GM23248 (cell line): ENCODE measurements at places on chromosomes 3 and 15. TPM values are rescaled to one million over a fixed set of nuclear protein-coding genes. Genes with fewer than 3 reads are reported as not detected.

The CCR8 gene
- not detected in 2 replicates for total RNA-seq

The EPHA3 gene
- under 0.01 TPM in 1 of 2 replicates, not detected in the other for total RNA-seq

The RTP1 gene
- not detected in 2 replicates for total RNA-seq

The GOLGA8O gene
- not detected in 2 replicates for total RNA-seq

The FRMD4B gene
- total RNA-seq = not detected in 2 replicates

The CADM2 gene
- not detected in 2 replicates for total RNA-seq

The ZNF620 gene
- 0.32 and 0.63 TPM in 2 replicates for total RNA-seq

The IL1RAP gene
- 25.9 and 32.3 TPM in 2 replicates for total RNA-seq

The TMCO5A gene
- total RNA-seq = not detected in 2 replicates

The ZPLD1 gene
- 0.22 TPM in 1 of 2 replicates, not detected in the other for total RNA-seq

- peak; percentile 56 for DNase-seq
Measured at GRCh38 chr15:64224511-64224910, 61.7 kb upstream of the PPIB start.

GRCh38 chr3:69142090-69142489 lies 19.7 kb upstream of the LMOD3 start:
- DNase-seq = no peak

- no peak for DNase-seq
Measured at GRCh38 chr3:141020143-141020830, 30.9 kb upstream of the SPSB4 start.

GRCh38 chr3:186254676-186255650 lies 107.1 kb downstream of the DGKG start:
- no peak for DNase-seq

- DNase-seq = no peak
Measured at GRCh38 chr3:57545636-57546268, 1.6 kb upstream of the DNAH12 start.

DNA sequence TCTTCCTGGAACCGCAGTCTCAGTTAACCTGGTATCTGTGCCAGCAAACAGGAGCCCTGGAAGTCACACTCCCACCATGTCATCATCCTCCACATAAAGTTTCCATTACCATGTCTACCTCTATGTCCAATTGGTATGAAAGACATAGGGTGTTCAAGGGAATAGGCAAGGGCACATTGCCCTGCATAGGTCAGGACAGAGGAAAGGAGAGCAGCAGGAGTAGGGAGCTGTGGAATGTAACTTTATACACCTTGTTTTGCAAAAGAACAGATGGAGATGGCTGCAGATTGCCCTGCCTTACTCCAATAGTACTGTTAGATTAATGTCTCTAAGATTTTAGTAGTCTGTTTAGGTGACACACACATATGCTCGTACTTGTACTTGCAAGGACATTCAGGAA lies 1056.4 kb downstream of the NTRK3 start:
- no peak for DNase-seq

DNA sequence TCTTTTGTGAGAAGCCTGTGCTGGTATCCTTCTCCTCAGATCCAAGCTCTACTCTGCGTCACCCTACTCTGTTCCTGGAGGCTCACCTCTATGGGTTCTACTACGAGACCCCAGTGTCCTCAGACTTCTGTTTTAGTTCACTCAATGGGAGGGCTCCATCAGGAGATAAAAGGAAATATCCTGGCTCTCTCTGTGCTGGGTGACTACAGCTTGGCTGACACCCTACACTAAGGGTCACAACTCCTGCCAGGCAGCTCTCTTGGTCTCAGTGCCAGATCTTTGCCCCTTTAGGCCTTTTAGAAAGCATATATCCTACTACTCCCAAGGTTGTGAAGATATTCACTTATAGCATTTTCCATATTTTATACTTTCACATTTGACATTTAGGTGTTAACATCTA lies 46.5 kb downstream of the SPG11 start:
- no peak for DNase-seq

- no peak for DNase-seq
Measured at GRCh38 chr15:64144192-64144564, 7.4 kb upstream of the SNX22 start.

- peak; percentile 11 for DNase-seq
Measured at GRCh38 chr3:171790898-171791691, 19.2 kb downstream of the PLD1 start.

- DNase-seq = no peak
Measured at GRCh38 chr3:101128001-101128400, 134.8 kb upstream of the ABI3BP start.

DNA sequence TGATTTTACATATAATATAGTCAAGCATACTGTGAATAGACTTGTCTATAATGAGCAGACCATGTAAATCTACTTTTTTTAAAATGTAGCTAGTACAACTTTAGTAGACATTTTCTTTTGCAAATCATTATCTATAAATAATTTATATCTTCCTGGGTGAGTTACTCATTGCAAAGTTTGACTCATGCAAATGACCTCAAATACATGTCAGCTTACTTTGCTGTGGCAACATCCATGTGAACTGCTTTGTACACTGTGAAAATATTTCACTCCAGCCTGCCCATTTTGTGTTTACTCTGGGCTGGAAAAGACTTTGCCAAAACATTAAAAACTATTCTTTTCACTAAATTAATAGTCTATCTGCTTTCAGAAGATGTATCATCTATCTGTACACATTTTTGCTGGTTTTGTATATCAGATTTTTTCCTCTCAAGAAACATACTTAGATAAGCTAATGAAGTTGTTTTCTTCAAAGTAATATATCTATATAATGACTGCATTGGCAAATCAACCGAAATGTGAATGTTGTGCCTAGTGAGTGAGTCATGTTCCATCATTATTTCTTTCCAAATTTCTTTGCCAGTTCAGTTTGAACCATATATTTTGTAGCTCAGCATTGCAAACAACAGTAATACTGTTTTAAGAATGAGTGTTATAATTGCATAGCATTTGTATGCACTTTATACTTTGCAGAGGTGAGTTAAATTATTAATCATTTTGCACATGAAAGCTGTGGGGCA lies 26.5 kb downstream of the IGSF10 start:
- peak; percentile 96 for DNase-seq

DNA sequence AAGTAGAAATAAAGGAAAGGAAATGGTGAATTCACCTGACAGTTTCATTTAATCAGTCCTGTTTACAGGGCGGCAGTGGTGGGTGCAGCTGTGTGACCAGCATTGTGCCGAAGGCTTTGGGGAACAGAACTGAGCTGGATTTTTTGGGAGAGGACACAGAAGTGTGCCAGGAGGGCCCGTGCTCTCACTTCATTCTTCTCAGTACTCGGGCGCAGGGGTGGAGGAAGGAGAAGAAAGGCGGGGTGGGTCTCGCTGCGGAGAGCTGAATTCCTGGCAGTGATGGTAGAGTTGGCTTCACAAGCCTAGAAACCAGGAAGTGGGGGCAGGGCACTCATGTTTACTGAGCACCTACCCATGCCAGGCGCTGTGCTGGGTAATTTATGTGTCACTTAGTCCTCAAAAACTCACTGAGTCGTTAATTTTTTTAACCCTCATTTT lies 64.6 kb downstream of the CRTC3 start:
- peak; percentile 51 for DNase-seq

DNA sequence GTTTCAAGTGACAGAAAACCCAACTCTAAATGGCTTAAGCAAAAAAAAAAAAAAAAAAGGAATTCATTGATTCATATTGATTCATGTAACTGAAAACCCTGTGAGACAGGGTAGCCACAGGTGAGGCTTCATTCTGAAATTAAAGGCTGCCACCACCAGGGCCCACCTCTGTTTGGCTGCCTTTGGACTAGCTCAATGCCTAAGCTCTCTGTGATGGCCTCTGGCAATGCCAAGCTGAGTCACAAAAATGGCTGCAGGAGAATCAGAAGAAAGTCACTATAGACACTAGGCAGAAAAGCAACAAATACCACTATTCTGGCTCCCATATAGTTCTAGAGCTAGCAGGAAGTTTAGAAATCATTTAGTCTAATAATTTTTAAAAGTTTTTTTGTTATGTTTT lies 38.2 kb upstream of the GYG1 start:
- peak; percentile 20 for DNase-seq

DNA sequence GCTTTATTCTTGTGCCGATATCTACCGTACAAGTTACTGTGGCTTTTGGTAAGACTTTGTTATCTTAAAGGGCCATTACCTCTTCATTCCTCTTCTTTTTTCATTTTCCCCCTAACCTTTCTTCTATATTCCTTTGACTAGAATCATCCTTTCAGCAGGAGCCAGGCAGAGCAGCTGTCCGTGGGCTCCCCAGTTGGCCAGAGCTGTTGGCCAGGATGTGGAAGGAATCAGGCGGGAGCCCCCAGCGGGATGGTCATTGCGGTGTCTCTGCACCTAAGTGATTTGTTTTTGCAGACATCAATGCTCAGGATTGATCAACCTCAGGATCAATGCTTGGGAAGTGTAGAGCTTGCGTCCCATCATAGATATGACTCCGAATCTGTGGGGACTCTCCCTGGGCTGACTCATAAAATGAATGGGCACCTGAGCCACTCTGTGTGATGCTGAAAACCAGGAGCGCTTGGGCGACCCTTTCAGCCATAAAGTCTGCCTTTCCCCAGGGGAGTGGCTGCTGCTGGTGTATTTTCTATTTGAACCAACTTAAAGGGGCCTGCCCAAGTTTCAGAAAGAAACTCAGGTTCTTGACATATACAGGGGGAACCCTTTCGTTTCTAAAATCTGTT lies 21.7 kb downstream of the APBA2 start:
- no peak for DNase-seq

DNA sequence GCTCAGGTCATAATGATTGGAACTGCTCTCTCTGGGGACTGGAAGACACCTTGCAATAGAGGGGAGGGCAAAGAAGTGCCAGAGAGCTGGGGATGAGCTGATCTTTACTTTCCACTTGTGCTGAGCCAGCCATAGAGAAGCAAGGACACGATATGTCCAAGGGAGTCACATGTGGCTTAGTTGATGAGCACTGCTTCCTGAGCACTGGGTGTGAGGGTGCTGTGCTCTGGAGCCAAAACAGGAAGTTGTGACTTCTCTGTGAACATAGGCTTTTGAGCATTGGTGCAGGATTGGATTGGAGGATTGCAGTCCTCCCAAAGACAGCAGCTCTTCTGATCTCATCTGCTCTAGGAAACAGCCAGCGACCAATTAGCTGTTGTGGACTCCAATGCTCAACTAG lies 6.7 kb downstream of the PARP14 start:
- no peak for DNase-seq

- no peak for DNase-seq
Measured at GRCh38 chr15:87602371-87602770, 654.2 kb downstream of the NTRK3 start.

- no peak for DNase-seq
Measured at GRCh38 chr3:31230425-31231223, 302.1 kb upstream of the STT3B start.
